ENCODE measurements at places on chromosomes 3 and 15.

DNA sequence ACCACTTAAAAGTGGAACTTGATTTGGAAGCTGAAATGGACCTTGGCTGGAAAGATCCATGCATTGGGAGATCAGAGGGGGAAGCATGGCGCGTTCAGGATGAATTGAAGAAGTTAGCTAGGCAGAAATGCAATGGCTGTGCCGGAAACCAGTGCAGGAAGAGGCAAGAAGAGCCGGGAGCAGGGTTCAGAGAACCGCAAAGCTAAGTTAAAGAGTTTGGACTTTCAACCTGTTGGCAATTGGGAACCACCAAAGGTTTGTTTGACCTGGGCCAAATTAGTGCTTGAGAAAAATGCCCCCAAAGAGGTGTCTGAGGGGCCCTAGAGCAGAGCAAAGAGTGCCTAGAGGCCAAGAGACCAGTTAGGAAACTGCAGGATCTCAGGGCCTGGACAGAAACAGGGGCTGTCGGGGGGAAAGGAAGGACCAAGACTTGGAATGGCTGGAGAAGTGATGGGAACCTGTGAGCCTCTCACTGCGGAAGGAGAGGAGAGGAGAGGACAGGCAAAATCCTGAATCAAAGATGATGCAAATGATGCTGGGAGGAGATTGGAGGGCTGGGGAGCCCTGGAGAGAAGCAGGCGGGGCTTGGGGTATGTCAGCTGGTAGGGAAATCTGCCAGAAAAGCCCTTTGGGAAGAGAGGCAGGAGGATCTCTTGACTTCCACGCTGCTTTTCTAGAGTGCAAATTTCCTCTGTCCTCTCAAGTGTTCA is 49.3 kb downstream of the FAM174B start:
- no peak for DNase-seq

DNA sequence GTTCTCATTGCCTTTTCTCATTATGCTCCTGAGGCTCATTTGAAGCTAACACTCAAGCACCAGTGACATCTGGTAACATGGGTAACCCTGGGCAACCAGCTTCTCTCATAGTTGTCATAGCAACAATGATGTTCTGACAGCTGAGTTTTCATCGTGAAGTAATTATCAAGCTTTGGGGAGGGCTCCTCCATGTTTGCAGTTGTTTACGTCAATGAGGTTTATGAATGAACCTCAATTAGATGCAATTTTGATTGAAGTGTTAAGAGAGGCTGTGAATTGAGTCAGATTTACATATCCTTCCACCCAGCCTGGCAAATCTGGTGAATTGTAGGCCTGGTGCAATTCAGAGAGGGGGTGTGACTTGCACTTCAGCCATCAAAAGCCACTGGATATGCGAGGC is 119.3 kb upstream of the CHD2 start:
- DNase-seq = no peak

DNA sequence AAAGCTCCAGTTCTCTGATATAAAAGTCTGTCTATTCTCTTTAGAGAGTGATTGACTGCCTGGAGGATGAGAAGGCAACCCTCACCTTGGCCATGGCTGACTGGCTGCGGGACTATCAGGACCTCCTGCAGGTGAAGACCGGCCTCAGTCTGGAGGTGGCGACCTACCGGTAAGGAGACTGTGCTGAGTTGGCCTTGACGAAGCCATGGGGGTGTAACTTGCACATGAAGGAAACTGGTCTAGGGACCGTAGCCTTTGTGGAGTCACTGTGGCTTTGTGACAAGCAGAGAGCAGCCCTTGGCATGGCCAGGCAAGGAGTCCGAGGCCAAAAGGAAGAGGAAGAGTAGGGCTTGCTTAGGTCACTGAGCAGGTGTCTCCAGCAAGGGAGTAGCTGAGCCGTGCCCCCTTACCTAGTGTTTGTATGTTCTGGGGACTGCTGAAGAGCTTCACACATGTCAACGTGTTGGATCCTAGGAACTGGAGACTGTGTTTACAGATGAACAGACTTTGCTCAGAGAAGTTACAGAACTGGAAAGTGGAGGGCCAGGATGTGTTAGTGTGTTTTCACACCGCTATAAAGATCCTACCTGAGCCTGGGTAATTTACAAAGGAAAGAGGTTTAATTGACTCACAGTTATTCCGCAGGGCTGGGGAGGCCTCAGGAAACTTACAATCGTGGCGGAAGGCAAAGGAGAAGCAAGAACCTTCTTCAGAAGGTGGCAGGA is 8.8 kb downstream of the SYNM start:
- no peak for DNase-seq

DNA sequence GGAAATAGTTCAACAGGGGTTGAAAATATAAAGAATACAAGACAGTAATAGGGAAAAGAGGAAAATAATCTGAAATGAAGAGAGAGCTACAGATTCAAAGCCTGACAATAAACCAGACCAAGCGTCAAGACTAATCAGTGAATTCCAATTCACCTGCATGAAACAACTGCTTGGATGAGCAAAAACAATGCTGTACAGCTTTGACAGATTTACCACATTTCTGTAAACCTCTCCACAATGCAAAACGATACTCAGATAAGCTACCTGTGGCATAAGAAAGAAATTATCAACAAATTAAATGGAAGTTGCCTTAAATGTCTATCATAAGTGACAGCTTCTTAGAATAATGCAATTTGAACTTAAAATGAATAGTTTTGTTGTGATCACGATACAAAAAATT is 65.4 kb downstream of the GBE1 start:
- no peak for DNase-seq

- no peak for DNase-seq
These were observed 20.0 kb downstream of the BOC start for GRCh38 chr3:113231391-113231790.

GRCh38 chr15:40754574-40754882 is 526 bp downstream of the RMDN3 start:
- peak; percentile 31 for DNase-seq

DNA sequence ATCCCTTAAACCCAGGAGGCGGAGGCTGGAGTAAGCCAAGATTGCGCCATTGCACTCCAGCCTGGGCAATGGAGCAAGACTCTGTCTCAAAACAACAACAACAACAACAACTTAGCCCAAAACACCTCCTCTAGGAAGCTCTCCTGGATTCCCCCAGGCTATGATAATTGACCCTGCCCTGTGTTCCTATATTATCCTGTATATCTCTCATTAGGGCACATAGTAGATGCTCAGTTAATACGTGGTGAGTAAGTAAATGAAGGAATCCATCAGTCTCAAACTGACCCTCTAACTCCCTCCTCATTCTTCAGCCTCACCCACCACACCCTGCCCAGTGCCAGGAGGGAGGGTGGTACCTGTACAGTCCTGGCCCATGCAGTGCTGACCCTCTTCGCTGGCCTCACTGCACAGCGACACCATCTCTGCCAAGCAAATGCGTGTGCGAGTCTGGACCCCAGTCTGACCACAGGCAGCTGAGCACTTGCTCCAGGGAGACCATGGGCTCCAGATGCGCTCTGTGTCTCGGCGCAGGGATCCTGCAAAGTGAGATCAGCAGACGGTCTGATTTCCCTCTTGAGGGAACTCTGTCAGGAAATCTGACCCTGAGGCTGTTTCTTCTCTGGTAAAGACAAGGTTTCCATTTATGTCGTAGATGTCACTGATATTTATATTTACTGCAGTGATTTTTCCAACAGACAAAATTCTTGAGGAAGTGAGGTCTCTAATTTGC is 6.2 kb downstream of the CILP start:
- DNase-seq = no peak

DNA sequence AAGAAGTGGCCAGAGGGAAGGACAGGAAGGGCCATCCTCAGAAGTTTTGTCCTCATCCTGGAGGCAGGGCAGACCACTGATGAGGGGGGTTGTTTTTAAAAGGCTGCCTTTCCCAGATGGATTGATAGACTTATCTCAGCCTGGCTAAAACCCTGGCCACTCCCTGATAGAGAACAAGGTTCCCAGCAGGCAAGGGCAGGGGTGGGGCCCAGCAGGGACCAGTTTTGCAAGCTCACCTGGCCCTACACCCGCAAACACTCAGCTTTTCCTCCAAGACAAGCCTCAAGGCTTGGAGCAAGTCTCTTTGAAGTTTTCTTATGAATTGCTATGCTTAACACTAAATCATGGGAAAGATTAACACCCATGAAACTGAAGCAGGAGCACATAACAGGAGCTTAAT is 9.1 kb downstream of the LIPC start:
- DNase-seq = no peak

DNA sequence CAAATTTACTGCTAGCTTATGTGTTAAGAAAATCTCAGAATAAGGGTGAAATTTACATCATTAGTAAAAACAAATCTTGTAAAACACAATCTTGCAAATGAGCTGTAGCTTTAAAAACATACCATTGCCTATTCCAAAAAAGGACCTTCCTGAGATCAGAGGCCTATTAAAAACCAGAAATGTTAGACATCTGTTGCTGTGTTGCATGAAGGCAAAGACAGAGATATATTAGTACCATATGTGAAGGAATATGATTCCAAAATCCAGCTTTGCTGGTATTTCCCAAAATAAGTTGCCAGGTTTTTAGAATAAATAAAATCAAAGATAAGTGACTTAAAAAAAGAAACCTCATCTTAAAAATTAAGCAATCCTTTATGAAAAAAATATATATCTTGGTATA is 504.1 kb upstream of the CDIN1 start:
- DNase-seq = no peak

- DNase-seq = no peak
These were observed 12.9 kb upstream of the ULK3 start for GRCh38 chr15:74855857-74856256.

DNA sequence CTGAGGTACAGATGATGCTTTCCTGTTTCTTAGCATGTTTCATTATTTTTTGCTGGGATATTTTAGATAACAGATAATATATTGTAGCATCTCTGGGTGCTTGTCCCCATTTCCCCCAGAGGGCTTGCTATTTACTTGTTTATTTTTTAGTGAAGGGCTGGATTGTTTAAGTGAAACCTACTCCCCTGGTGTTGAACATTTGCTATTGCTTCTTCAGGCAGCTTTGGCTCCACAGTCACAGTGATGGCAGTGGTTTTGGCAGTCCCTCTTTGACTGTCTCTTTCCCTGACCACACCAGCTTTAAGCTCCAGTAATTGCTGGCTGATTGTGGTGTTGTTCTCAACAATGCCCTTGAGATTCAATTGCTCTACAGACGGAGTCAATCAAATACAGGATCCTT is 128.9 kb downstream of the KLF13 start:
- no peak for DNase-seq

GRCh38 chr15:84797212-84797611 is 19.9 kb upstream of the ALPK3 start:
- DNase-seq = no peak

DNA sequence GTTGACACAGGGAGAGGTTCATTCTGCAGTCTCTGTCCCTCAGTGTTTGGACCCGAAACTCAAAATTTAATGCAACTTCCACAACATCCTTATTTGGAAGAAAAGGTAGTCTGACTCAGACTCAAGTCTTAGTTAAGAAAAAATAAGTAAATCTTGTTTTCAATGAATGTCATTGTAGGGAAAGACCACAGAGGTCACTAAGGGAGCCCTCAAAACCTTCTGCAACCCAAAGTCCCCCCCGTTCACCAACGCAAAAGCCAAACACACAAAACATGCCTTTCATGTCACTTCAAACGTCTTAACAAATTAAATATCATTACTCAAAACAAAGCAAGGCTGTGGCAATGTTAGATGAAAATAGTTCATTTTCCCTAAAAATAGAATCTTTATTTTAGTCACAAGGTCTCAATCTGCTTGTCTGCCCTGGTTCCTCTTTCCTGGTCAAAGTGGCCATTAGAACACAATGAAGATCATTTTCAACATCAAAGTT is 20.9 kb upstream of the SSUH2 start:
- DNase-seq = no peak

DNA sequence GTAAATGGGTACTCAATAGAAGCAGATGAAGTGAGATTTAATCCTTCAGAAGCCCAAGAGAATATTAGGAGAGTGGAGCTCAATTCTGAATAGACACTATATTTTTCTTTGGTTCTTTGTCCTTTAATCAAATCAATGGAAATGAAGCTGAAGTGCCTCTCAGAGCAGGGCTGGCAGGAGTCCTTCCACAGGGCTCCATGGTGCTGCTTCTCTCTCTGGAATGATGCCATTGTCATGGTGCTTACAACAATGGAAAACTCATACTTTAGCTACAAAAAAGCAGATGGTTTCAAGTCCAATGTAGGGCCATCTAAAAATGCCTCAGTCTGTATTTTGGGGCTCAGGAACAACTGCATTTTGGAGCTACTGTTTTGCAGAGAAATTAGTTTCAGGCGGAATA is 125.1 kb downstream of the SNRK start:
- DNase-seq = no peak

DNA sequence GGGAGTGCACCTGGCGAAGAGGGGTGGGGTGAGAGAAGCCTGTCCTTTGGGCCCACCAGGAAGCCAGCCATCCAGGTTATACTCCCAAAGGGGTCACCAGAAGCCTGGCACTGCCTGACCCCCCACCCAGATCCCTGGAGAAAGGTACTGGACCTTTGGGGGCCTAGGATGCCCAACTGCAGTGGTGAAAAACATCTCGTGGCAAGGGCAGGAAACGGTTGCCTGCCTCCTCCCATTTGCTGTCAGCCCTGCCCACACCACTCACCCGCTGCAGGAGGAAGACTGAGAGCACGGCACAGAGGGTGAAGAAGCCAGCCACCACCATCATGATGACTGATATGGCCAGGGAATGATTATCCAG is 2.2 kb upstream of the ULK3 start:
- DNase-seq = peak; percentile 35

DNA sequence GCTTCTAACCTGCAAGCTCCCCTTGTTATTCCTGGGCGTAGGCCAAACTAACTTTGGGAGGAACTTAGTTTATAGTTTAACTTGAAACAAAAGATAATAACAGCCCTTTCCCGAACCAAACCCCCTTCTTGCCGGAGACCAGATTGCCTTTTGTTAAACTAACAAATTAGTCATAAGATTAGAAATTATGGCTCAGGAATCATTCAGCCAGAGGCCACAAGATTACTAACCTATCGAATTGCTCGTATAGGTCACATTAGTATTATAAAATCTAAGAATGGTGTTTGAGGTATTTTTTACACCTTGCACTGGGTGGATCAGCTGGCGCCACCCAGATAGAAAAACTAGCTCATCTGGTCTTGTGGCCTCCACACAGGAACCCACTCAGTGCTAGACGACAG is 65.3 kb upstream of the RAP2B start:
- no peak for DNase-seq

- DNase-seq = no peak
These were observed 5.1 kb upstream of the ANKRD63 start for GRCh38 chr15:40287968-40288367.

- DNase-seq = no peak
These were observed 49.7 kb upstream of the ACP3 start for GRCh38 chr3:132267391-132267993.

DNA sequence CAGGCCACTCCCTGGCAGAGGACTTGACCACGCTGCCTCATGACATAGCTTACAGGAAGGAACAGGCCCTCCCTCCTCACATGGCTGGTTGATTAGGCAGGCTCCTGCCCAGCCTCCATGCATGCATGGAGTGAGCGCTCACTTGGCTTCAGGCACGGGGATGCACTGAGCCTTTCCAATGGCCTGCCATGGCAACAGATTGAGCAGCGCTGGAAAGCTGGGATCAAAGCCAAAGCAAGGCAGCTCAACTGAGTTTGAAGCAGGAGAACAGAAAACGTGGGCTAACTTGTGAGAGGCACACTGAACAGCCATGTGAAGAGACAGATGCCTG is 5.9 kb upstream of the GRAMD2A start:
- DNase-seq = no peak

GRCh38 chr3:31966978-31967591 is 14.0 kb downstream of the OSBPL10 start:
- no peak for DNase-seq
